ENCODE measurements at places on chromosomes 12 and 14.

DNA sequence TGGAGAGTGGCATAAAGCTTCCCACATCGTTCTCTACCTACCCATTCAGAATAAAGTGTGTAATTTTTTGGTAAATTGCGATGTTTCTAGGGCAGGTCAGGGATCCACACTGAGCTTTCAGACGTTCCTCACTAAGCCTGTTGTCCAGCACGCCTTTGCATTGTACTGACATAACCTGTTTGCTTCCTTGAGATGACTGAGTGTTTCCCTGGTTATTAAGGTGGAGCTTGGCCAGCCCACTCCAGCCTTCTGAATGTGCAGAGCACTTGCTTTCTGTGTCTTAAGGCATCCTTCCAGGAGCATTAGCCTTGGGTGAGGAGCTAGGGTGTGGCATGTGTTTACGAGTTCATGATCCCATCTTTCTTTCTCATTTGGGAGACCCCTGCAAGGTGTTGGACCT, 96.4 kb downstream of the TMEM260 start:
- no peak for DNase-seq

GRCh38 chr14:34794941-34795340, 80.2 kb downstream of the BAZ1A start:
- no peak for DNase-seq

- no peak for DNase-seq
Observed at GRCh38 chr12:130766470-130766869, 50.4 kb upstream of the RIMBP2 start.

DNA sequence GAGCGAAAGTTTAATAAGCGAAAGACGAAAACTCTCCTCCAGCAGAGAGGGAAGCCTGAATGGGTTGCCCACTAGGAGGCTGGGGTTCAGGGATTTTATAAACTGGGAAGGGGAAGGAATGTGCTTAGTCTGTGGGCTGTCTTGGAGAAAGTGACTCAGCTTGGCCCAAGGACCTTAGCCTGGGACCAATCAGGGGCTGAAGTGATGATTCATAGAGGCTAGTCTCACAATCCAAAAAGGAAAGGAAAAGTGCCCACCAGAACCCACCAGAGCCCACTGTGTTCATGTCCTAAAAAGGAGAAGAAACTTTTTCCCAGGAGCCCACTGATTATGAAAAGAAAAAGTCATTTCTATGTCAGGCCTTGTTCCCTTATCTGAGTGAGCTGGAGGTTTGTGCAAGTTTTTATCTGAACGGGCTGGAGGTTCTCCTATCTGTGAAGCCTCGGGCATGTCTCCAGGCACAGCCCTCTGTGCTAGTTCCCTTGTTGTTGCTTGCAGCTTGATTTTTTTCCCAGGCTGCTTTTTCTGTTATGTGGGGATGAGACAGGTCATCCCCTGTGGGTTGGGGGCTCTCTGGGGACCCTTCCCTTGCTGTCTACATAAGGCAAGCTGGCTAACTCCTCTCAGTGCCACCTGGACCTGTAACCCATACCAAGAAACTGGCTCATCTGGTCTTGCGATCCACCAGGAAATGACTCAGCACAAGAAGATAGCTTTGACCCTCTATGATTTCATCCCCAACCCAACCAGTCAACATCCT, 8.3 kb upstream of the GOLGA5 start:
- no peak for DNase-seq

DNA sequence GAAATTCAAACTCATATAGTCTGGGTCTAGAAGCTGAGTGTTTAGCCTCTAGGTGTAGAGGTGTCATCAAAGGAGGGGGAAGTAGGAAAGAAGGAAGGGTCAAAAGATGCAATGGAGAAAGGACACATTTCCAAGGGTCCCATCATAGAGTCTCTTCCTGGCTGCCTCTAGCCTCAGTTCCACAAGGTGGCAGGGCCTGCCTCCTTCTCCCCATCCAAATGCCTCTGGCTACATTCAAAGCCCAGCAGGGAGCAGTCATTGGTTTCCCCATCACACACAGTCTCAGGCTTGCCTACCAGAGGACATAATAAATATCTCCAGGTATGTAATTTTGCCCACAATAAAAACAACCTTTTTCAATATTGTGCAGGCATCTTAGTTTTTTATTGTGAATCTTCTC, 2.1 kb upstream of the CCT2 start:
- DNase-seq = no peak

- DNase-seq = peak; percentile 45
Observed at GRCh38 chr14:91108941-91109611, 4.8 kb upstream of the DGLUCY start.

DNA sequence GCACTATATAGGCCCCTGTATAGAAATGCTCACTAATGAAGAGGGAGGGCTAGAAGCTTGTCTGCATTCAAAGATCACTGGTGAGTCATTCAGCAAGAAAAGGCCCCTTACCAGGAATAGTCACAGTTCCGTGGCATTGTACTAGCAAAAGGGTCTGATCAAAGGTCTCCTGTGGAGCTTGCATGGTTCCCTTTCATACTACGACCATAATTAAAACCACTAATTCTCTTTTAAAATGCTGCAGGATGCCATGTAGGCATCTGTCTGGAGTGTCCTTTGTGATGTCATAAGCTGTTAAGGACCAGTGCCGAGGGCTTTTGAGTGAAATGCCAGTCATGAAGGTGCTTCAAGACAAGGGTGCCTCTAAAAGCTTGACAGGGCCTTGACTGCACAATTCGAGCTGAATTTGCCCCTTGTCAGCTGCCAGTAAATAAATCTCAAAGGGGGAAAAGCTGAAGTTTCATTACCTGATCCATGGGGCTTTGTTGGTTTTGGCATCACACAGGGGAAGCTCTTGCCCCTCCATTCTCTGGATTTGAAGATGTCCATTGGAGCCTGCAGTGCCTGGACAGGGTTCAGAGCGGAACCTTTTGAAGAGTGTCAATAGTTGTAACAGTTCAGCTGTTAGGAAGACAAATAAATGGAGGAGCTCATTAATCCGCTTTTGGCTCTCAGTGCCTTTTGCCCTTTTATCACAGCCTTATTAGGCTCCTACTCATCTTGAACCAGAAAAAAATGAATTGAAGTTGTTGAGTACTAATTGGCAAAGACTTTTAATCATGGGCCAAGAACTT, 69.1 kb downstream of the TMEM260 start:
- no peak for DNase-seq

DNA sequence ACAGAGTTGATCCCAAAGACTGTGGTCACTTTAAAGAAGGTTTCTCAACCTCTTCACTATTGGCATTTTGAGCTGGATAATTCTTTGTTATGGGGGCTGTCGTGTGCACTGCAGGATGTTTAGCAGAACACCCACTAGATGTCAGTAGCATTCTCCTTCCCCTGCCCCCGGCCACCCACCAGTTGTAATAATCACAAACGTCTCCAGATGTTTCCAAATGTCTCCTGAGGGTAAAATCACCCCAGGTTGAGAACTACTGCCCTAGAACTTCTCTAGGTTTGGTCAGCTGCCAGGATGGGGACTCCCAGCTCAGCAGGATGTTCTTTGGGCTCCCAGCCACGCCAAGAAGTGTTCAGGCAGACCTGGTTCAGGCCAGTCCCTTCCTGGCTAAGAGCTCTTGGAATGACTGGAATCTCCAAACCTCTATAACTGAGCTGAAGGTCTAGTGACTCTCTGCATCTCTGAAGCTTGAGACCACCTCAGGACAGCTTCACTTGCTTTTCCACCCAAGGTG, 12.5 kb upstream of the AJUBA start:
- DNase-seq = peak; percentile 44

GRCh38 chr14:66152302-66152701, 333.9 kb upstream of the CCDC196 start:
- no peak for DNase-seq

GRCh38 chr12:129496226-129496625, 407.6 kb downstream of the TMEM132D start:
- no peak for DNase-seq

- DNase-seq = no peak
Observed at GRCh38 chr12:38155526-38156496, 160.8 kb upstream of the ALG10B start.

- no peak for DNase-seq
Observed at GRCh38 chr14:23864259-23864658, 89.3 kb upstream of the DHRS4 start.

DNA sequence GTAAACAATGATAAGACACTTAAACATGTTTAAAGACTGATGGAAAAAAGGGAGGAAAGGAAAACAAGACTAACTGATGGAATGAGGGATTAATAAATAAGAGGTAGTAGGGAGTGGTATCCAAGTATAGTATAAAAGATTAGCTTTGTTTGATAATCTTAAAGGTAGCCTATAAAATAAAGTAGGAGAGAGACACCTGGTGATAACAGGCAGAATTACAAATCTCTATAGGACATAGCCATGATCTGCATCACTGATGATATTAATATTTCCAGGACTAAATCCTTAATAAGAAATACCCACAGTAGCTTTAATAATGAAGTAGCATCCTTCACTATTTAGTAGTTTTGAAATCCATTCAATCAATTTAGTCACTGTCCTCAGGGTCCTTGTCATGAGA, 30.4 kb downstream of the DLGAP5 start:
- peak; percentile 64 for DNase-seq

- no peak for DNase-seq
Observed at GRCh38 chr14:58833634-58834378, 196.0 kb downstream of the DACT1 start.

GRCh38 chr12:81492131-81492720, 266.9 kb downstream of the PPFIA2 start:
- no peak for DNase-seq

DNA sequence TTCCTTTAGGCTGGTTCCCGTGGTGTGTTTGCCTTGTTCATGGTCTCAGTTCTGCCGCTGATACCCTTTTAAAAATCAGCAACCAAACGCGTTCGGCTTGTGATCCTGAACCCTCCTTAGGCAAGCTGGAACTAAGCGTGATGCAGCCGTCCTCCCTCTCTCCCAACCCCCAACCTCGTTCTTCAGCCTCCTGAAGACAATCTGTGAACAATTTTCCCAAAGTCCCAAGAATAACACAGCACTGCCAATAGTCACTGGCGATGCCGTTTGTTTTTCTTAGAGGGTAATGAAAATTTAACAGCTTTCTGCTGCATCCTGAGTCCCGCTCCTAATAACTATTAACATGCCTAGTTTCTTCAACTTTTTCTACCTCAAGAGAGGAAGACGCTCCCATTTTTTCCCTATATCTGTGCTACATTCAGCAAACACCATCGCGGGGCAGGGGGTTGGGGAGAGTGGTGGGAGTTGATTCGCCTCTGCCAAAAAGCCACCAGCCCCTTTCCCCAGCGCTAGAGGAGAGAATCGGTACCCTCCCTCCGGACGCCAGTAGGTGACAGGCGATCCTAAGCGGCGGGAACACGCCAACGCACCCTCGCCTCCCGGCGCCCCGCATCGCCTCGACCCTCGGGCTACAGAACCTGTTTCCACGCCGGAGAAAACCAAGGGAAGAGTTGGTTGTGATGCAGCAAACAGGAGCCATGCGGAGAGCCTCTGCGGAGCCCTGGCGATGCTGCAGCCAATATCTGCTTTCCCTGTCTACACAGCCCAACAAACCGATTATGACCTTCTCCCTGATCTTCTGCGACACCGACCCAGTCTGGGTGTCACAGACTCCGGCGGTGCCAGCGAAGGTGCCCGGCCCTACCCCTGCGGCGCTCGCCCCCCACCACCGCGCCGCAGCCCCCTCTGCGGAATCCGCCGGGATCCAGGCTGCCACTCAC, 752 bp downstream of the PRICKLE1 start:
- no peak for DNase-seq

DNA sequence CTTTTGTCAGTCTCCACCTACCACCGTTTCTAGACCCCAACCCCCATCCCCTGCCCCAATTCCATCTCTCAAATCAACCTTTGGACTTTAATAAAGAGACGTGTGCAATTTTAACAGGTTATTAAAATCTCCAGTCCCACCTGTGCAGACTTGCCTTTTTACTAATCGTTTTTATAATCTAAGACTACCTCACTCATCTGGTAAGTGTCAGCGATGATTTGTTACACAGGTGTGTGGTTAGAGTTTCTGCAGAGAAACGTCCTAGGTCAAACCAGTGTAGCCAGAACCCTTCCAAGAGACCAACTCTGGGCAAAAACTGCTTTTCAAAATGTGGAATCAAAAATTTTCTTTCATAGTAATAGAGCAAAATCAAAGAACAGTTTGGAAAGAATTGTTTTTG, 60.4 kb upstream of the PELI2 start:
- no peak for DNase-seq

GRCh38 chr12:14950421-14950820, 11.0 kb downstream of the ARHGDIB start:
- DNase-seq = no peak

DNA sequence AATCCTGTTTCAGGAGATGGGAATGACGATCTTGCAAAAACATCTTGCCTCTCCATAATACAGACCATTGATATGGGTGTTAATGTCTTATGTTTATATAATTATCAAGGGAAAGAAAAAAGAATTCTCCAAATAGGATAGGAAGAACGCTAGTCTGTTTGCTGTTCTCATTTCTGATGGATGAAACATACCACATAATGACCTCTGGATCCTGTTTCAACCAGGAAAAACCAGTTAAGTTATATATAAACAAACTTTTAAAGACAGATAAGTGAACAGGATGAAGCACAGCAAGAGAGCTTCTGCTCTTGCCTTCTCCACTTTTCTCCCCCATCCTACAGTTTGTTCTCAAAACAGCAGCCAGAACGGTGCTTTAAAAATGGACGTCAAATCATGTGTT, 27.8 kb downstream of the COQ6 start:
- no peak for DNase-seq

GRCh38 chr14:26597071-26597588, 703 bp downstream of the NOVA1 start:
- DNase-seq = no peak

- DNase-seq = peak; percentile 71
Observed at GRCh38 chr14:106556665-106557289, 1030.4 kb downstream of the TMEM121 start.

GRCh38 chr14:31703056-31703455, 141.9 kb downstream of the NUBPL start:
- DNase-seq = no peak

- DNase-seq = no peak
Observed at GRCh38 chr12:1540690-1541089, 53.7 kb downstream of the FBXL14 start.

DNA sequence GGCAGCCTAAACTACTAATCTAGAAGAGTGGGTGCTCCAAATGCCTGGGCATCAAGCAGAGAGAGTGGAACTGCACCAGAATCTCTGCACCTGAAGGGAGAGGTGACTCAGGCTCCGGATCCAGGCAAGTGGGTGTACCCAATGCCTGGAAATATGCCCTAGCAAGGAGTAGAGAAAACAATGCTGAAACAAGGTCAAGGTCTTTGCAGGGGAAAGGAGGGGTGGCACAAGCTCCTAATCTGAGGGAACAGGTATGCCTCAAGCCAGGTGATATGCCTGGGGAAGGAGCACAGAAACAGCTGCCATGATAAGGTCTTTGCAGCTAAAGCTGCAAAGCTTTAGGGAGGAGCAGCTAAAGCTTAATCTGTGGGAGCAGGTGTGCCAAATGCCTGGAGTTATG, 136.0 kb upstream of the KITLG start:
- DNase-seq = no peak

GRCh38 chr14:19851365-19851764, 23.6 kb upstream of the OR4K2 start:
- DNase-seq = no peak

- DNase-seq = no peak
Observed at GRCh38 chr12:45008211-45008610, 42.7 kb downstream of the DBX2 start.

- no peak for DNase-seq
Observed at GRCh38 chr12:109639151-109639872, 65.7 kb downstream of the MVK start.

- DNase-seq = no peak
Observed at GRCh38 chr14:34700622-34701130, 13.7 kb downstream of the CFL2 start.
